ENCODE measurements at places on chromosomes 12 and 14.

DNA sequence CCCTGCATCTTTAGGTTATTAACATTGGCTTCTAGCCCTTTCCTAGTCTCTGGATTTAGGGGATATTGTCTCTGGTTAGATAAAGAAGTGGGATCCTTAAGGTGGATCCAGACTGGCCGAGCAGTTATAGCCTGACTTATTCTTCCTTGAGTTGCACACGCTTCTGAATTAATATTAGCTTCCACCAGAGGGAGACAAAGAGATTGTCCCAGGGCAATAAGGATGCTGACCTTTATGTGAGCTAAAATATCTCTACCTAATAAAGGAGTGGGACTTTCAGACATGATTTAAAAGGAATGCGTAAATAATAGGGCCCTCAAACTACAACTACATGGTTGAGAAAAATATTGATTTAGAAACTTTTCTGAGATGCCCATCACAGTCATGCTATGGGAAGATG is 139.7 kb downstream of the SLCO1B3 start:
- no peak for DNase-seq

DNA sequence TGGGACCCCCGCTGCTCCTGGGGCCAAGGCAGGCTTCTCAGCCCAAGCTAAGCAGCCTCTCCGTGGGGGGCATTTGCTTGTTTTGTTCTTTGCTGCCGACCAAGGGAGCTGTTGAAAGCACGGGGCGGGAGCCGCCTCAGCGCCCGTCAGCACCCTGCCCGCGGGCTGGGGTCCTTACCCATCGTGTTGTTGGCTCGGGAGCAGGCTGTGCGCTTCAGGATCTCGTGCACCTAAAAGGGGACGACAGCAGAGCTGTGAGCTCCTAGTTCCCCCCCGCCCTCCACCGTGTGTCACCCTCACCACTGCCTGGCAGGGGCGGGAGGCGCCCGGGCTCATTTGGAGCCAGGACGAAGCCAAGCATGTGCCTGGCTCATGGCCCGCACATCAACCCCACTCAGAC is 117.5 kb downstream of the ANO2 start:
- DNase-seq: no peak

DNA sequence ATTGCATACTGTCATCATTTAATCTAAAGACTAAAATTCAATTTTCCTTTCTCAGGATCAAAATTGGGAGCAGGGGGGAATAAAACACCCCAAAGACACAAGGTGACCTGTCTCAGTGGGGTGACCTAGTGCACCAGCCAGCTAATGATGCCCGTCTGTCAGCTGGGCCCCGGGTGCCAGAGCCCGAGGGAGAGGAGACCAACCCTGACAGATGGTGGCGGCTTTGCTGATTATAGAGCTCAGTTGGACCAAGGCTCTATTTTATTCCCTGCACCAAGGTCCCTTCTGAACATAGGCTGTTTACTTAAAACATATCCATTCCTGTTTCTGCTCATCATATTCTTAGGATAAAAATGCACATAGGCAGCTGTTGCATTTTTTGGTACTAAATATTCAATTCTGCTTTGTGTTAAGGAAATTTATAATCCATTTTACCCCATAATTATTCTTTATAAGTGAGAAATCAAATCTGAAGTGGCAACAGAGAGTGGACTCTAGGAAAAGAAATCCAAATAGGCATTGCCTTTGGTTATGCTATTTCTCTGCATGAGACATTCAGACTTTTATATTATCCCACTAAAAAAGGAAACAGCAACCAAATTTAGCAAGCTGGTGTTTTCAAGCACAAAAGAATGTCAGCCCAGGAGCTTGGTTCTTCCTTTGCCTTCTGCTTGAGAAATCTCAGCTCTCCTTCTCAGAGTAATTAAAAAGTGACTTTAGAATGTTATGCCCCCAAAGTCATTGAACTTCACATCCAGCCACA is 96.8 kb upstream of the IFNG-AS1 start:
- no peak for DNase-seq

DNA sequence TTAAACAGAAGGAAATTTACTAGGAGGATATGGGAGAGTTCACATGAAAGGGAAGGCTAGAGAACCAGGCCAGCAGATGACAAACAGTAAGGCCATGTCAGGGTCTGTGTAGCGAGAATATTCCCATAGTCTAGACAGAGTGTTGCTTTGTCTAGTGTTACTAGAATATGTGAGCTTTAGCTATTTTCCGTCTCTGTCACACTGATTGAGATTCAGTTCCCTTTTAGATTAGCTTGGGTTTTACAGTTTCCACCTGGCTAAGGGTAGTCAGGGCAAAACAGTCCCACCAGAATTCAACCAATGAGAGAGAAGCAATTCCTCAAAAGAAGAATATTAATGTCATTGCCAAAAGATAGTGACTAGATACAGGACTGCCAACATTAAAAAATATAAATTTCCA is 82.8 kb upstream of the MDM1 start:
- no peak for DNase-seq

DNA sequence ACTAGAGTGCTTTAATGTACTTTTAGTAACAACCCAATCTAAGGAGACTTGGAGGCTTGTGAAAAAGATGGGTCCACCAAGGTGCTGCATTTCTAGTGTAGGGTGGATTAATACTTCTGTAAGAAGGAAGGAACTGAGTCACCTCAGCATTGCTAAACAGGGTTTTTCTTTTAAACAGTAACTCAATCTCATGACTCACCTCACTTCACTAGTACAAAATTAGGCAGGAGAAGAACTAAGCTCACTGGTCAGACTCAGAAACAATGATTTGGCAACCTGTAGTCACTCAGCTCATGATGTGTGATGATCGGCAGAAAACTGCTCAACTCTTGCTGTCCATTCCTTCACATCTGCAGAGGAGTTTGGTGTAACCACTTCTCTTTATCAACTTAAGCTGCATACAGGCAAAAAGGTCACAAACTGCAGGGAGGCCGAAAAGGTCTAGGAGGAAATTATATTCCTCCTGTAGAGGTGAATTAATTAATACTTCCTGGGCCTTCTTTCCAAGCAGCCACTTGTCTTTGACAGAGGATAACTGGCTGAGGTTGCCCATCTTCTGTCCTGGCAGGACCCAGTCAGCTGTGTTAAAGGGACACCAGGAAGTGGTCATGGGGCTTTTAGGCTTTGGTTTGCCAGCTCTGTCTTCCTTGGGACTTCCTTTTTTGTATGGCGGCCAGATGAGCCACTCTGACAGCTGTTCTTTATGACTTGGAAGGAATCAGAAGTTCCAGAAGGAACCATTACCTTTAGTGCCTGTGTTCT is 466.9 kb downstream of the FUT8 start:
- peak; percentile 19 for DNase-seq

DNA sequence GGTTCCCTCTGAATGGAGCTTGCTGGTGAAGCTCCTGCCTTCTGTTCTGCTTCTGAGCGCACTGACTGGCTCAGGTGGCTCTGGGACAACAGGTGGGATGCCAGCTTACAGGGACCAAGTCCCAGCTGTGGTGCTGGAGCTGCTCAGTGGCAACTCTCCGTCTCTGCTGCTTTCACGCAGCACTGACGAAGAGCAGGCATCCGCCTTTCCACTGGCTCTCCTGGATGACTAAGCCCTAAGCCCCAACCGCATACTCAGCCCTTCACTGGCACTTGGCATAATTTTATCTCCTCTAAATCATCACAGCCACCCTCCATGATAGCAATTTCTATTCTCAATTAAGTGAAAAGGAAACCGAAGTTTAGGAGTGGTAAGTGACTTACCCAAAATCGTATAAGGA is 3.7 kb upstream of the RTL1 start:
- DNase-seq: no peak

DNA sequence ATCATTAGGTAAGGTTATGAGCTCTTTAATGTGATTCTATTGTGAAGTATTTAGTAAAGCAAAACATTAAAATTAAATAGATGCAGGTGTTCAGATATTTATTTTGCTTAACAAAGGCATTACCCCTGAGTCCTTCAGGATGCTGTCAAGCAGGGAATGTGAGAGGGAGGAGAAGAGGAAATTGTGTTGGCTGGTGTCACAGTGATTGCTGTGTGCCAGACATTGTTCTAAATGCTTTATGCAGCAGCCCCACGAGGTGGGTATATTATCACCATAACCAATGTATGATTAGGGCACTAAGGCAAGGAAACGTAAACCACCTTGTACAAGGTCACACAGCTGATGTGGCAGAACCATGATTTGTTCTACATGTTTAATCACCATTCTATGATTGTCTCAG is 80.1 kb downstream of the STAB2 start:
- DNase-seq: no peak

- no peak for DNase-seq
Observed at GRCh38 chr12:19150273-19150900, 20.9 kb downstream of the PLEKHA5 start.
